Stimulated activated CD4-positive, alpha-beta T cell treated with anti-CD3 and anti-CD28 coated beads, TNF-alpha, amount 100 ng/mL, for 1 hour (primary cell): ENCODE measurements at places on chromosomes 6 and 20.
A peak's percentile ranks its signal among the peaks of the same experiment; 100 is the strongest.

DNA sequence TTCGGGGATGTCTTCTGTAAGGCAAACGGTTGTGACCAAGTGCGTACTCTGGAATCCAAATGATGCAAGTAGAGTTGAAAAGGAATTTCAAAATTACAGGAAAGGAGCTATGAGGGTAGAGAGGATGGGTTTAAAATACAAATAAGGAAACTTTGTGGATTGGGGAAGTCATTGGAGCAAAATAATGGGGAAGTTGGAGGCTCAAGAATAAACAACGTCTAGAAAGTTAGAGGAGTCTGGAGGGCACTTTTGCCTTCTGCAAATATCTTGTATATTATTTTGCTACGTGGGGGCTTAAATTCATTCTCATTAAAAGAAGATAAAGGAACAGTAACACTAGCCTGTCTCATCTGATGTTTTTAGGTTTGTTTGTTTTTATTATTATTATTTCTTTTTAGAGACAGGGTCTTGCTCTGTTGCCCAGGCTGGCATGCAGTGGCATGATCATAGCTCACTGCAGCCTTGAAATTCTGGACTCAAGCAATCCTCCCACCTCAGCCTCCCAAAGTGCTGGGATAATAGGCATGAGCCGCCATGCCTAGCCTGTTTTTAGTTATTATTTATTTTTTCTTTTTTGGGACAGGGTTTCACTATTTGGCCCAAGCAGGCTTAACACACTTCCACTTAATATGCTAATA lies 55.0 kb upstream of the TNFAIP3 start:
- DNase-seq, result no peak

GRCh38 chr6:151425561-151425960 lies 26.4 kb downstream of the RMND1 start:
- DNase-seq, result no peak

DNA sequence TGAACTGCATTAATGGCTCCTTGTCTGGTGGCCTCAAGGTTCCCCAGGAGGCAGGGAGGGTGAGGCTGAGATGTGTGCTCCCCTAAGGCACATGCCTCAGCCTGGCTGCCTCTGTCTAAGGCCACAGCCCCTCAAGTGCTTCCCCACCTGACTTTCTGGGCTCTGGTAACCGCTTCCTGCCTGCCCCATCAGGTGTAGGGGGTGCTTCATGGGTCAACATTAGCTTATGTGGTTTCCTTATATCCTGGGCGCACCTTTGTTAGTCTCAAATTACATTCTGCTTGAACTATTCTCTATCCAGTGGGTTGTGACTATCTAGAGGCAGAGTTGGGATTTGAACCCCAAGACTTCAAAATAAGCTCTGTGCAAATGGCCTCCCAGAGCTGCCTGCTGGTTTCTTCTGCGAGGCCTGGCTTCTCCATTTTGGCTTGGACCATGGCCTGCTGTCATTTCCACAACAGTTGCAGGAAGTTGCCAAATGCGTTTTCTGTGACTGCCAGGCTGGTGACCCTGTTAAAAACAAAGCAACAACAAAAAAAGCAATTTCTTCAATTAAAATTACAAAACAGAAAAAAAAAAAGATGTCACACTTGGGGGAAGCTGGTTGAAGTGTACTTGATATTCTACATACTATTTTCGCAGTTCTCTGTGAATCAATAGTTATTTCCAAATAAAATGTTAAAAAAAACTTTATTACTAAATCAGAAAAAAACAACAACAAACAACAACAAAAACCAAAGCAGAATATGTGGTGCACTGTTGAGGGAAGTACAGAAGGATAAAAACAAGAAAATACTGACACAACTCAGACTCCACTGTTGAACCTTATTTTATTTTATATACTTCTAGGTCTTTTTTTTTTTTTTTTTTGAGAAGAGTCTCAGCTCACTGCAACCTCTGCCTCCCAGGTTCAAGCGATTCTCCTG lies 20.0 kb upstream of the ZNFX1 start:
- DNase-seq, result no peak

DNA sequence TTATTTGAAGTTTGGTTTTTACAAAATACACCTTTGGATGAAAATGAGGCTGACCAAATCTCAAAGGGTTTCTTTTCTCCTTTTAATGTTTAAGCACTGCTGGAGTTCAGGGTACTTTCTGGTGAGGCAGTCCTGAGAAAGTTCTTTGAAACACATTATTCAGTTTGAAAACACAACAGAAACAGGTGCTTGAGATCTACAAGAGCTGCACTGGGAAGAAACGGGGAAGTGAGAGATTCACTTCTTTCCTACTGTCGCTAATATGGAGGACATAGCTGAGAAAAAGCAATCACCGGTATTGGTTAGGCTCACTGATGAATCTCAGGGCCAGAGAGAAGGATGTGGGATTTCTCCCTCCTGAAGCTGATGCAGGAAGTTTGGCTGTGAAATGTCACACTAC lies 22.9 kb upstream of the TMEM170B start:
- no peak for DNase-seq

- DNase-seq, result no peak
Observed at GRCh38 chr6:99668036-99668705, 61.5 kb downstream of the PRDM13 start.

- no peak for DNase-seq
Observed at GRCh38 chr6:43428112-43428570, 800 bp downstream of the ABCC10 start.

DNA sequence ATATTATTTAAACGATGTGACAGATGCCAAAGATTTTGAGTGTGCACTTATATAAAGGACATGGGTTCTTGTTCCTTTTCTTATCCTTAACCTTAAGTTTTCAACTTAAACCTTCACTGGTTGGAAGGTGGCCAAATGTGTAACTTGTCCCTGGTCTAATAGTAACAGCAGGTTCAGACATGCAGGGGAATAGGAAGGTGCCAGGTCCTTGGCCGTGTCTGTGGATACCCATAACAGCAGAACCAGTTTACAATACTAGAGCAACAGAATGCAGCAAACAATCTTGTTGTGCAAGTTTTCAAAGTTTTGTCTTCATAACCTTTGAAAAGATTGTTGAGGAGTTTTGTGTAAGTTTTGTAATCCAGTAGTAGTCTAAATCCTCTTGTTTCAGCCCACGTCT lies 4.4 kb downstream of the MYB start:
- DNase-seq, result no peak

- DNase-seq, result no peak
Observed at GRCh38 chr6:95545226-95545625, 32.1 kb upstream of the MANEA start.

GRCh38 chr6:6891125-6891721 lies 216.5 kb upstream of the RREB1 start:
- no peak for DNase-seq

- no peak for DNase-seq
Observed at GRCh38 chr20:19658137-19658536, 99.9 kb upstream of the RIN2 start.

GRCh38 chr20:44552950-44553908 lies 29.1 kb upstream of the PKIG start:
- no peak for DNase-seq

DNA sequence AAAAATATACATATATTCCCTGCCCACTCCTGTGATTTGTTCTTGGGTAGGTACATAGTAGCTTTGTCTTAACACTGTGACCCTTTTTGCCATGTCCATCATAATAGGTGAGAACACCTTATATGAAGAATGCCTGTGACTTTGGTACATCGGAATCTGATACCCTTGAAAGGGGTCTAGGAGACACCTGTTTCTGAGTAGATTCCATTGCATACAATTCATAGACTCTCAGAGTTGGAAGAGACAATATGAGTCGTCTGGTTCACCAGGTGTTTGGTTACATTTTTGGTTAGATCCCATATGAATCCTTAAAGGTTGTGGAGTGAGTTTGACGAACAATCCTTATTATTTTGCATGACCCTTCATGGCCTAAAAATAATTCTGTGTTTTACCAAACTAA lies 36.3 kb downstream of the RNF144B start:
- DNase-seq, result no peak

DNA sequence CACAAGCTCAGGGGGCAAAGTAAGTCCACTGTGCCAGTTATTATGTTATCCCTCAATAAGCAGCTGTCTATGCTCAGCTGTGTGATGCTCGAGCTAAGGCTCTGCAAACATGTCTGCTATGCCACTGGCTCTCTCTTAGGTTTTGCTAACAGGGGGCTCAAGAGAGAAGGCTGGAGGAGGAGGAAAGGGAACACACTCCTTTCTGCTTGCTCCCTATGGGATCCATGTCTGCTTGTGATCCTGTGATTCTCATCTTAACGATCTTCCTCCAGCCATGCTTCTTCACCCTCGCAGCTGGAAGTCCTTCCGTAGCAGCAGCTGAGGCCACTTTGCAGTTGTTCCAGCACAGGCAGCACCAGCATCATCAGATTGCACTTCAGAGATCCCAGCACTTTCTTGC lies 37.0 kb upstream of the IGF2R start:
- no peak for DNase-seq

DNA sequence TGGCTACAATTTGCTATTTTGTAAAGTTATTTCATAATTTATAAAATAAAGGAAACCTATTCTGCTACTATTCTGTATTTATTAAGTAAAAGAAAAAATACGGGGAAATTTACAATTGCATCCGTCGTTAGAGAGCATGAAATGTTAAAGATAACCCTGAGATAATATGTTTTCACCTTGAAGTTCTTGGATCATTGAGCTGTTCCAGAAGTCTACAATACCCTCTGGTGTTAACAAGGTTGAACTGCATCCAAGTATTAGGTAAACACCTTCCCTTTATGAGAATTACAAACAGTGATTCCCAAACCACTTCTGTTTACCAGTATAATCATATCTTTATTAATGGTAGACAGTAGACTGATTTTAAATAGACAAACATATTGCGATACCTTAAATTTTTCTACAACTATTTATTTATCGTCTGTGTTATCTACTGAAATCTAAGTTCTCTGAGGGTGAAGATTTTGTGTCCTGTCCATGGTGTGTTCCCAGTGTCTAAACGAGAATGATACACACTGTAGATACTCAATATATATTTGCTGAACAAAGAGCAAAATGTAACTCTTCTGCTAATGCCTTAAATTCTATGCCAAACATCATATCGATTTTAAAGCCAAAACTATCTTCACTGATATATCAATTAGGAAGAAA lies 28.2 kb downstream of the TBC1D32 start:
- no peak for DNase-seq

GRCh38 chr6:37668251-37668650 lies 29.4 kb downstream of the MDGA1 start:
- no peak for DNase-seq

- DNase-seq, result no peak
Observed at GRCh38 chr6:167444602-167445346, 119.9 kb downstream of the TTLL2 start.

DNA sequence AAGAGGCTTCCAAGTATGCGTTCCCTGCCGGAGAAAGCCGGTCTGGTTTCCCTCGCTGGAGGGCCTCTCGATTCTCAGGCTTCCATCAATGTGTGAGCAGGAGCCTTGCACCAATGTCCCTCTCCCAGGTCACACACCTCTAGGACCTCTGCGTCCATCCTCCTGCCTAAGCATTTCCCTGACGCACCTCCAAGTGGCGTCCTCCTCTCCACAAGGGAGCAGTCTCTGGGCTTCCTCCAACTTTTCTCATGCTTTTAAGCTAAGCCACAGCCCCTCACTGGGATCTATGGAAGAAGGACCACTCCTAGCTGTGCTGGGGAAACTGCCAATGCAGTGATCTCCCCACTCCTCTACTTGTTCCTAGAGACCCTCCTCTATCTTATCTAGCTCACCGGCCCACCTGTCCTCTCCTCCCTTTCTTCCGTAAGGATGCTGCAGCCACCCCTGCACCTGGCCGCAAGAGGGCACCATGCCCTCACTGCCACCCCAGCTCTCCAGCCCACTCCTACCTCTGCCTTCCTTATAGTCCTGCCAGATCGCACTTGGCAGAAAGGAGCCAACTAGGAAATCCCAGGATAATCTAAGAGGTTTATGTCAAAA lies 258.7 kb downstream of the LRFN2 start:
- DNase-seq, result peak; percentile 29

GRCh38 chr6:19632786-19633185 lies 204.4 kb upstream of the ID4 start:
- DNase-seq, result no peak

DNA sequence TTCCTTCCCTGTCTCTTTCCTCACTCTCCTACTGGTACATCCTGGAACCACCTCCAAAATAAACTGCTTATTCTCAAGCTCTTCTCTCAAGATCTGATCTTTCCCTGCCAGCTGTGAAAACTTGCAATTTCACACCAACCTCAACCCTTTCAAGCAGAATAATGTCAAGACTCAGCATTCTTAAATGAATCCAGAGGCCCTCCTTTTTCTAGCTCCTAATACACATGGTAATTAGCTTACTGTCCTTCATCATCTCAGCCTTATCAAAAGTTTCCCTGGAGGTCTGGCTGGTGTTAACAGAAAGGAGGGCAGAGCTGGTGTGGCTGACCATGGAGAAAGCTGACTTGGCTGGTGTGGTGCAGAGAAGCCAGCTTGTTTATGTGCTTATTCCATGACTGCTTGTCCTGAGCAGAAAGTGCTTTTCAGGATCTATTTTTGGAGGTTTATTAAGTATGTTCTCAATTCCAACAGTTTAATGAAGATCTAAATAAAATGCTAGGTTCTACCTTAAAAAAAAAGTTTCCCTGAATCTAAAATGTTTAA lies 50.5 kb downstream of the CFAP61 start:
- DNase-seq, result no peak

DNA sequence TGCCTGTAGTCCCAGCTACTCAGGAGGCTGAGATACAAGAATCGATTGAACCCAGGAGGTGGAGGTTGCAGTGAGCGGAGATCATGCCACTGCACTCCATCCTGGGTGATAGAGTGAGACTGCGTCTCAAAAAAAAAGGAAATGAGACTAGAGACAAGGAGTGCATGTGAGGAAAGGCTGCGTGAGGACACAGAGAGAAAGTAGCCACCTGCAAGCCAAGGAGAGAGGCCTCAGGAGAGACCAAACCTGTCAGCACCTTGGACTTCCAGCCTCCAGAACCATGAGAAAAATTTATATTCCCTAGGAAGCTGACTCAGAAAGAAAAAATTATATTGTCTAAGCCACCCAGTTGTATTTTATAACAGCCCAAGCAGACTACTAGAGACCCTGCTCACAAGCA lies 7.4 kb upstream of the BEND3 start:
- DNase-seq, result no peak

GRCh38 chr6:125094563-125094962 lies 59.0 kb upstream of the TPD52L1 start:
- DNase-seq, result no peak

GRCh38 chr6:54086439-54086838 lies 24.8 kb upstream of the MLIP start:
- DNase-seq, result no peak

- DNase-seq, result no peak
Observed at GRCh38 chr20:47392721-47393073, 36.2 kb upstream of the ZMYND8 start.

GRCh38 chr6:40923880-40924279 lies 115.1 kb downstream of the UNC5CL start:
- no peak for DNase-seq

GRCh38 chr6:87182321-87182720 lies 27.0 kb downstream of the ZNF292 start:
- no peak for DNase-seq

- no peak for DNase-seq
Observed at GRCh38 chr6:15546591-15546990, 116.2 kb downstream of the DTNBP1 start.

GRCh38 chr6:81120280-81120679 lies 632.2 kb downstream of the TENT5A start:
- no peak for DNase-seq

- no peak for DNase-seq
Observed at GRCh38 chr6:131172222-131172621, 37.0 kb downstream of the AKAP7 start.
